ENCODE measurements at places on chromosomes 3 and 15.

GRCh38 chr15:67359431-67360079, 105.0 kb downstream of the IQCH start:
- no peak for DNase-seq

- no peak for DNase-seq
These were observed 24.0 kb downstream of the STX19 start for GRCh38 chr3:94004301-94004910.

- no peak for DNase-seq
These were observed 89.5 kb upstream of the ATP2B2 start for GRCh38 chr3:10594915-10595314.

DNA sequence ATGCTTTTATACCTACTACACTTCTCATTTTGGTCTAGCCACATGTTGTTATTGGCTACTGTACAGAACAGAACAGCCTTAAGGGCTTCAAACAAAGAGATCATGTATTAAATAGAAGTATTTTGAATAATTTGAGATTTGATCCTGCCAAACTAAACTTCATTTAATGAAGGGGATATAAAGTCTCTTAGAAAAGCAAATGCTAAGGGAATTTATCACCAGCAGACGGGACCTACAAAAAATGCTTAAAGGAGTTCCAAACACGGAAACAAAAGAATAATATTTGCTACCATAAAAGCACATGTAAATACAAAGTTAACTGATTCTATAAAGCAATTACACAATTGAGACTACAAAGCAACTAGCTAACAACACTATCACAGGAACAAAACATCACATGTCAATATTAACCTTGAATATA, 23.6 kb upstream of the FMN1 start:
- no peak for DNase-seq

DNA sequence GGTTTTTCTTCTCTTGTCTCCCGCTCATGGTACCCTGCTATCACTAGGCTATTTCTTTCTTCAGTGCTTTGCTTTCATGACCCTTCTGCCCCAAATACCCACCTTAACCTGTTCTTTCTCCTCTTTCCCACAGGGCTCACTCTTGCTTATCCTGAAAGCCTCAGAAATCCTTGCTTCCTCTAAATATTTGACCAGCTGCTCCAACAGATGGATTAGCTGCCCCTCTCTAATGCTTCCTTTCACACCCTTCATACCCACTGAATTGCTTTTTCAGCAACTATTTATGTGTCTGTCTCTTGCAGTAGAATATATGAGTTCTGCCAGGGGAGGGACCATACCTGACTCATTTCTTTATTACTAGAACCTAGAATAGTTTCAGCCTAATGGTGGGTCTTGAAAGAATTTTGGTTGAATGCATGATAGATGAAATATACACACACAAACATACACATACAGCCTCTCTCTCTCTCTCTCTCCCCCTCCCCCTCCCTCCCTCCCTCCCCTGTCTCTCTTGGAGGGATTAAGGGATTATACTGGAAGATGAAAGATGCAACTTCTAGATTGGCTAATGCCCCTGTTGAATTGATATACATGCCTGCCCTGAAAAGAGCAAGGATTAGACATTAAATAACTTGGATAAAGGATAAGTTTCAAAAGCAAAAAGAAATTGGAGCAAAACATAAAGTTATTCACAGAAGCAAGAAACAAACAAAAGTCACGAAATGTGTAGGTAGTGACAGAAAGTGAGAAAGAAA, 95.0 kb upstream of the GADL1 start:
- DNase-seq = no peak

DNA sequence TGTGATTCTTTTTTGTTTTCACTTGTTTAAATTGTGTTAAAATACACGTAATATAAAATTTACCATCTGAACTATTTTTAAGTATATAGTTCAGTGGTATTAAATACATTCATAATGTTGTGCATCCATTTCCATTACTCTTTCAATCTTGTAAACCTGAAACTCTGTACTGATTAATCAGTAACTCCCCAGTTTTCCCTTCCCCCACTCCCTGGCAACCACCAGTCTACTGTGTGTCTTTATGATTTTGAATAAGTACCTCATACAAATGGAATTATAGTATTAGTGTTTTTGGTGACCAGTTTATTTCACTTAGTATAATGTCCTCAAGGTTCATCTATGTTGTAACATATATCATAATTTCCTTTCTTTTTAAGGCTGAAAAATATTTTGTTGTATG, 59.3 kb downstream of the GLCE start:
- no peak for DNase-seq

DNA sequence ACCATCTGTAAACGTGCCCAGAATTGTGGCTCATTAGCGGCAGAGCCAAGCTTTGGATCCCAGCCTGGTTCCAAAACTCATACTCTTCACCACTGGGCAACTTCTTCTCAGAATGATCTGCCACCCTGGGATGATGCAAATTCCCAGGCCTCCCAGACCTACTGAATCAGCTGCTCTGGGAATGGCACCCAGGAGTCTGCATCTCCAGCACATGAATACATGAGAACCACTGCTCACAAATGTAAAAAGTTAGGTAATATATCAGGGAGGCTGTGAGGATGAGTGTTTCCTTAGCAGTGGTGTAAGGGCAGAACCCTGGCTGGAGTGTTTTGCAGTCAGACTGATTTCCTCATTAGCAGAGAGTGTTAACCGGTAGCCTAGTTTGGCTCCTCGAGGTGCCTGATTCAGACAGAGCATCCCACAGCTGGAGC, 94.2 kb downstream of the LIPC start:
- no peak for DNase-seq

GRCh38 chr3:185225523-185225922, 28.3 kb downstream of the EHHADH start:
- no peak for DNase-seq

Measured in NCI-H187 (cell line).